MCF 10A (cell line): ENCODE measurements at places on chromosomes 2 and 18.

DNA sequence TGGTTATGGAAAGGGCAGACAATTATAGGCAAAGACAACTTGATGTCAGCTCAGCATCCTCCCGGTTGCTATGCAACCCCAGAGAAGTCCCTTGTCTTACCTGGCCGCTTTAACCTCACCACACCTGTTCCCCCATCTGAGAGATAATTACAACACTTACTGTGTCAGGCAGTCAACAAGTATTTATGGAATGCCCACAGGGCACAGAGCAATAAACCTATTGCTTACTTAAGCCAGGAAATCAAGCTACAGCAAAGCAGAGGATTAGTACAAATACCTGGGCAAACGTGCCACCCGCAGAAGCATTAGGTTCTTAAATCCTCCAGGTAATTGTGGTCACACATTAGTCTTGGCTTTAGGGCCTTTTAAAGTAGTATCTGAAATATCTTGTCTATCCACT lies 320.4 kb upstream of the REV1 start:
- no peak for DNase-seq

GRCh38 chr2:24429197-24430074 lies 61.6 kb upstream of the NCOA1 start:
- DNase-seq, result no peak

DNA sequence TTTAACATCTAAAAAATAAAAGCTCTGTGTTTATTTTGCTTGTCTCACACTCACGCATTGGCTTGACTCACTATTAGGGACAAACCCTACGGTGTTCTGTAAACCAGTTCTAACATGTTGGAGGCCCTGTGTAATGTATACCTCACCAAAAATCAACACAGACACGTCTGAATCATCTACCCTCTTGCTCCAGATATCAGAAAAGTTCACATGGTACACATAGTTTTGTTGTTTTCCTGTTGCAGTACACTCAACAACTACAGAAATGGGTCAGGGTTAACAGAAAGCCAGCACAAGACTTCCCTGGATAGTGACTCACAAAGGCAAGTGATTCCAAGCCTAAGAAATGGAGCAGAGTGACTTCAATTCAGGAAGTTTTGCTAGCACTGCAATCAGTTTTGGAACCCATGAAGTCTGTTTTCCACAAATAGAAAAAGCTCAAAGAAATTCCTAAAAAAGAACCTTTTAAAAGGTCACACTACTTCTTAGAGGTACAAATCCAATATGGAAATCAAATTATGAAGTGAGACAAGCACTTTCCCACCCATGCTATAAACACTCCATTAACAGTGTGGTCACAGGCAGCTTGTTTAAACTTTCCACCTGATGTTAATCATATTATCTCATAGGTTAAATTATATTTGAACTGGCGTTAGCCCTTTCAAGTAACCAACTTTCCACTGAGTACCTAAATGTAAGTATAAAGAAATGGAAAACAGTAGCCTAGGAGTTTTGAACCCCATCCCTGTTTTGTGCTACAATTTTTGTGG lies 87.4 kb downstream of the GAREM1 start:
- peak; percentile 97 for DNase-seq

DNA sequence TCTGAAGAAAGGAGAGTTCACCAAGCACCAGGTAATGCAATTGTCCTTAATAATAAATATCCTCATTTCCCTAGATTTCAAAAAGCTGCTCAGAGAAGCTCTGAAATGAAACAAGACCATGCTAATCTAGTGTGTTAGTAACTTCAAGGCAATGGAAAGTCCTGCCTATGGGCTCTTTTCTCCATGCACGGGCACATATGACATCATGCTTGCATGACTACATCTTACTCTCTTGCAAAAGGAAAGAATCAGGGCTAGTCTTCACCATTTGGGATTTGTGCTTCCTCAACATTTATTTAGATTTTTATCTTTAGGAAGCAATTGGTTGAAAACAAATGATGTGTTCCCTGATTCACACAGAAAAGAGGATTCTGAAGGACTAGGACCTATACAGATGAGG lies 204.0 kb upstream of the POU3F3 start:
- DNase-seq, result no peak

DNA sequence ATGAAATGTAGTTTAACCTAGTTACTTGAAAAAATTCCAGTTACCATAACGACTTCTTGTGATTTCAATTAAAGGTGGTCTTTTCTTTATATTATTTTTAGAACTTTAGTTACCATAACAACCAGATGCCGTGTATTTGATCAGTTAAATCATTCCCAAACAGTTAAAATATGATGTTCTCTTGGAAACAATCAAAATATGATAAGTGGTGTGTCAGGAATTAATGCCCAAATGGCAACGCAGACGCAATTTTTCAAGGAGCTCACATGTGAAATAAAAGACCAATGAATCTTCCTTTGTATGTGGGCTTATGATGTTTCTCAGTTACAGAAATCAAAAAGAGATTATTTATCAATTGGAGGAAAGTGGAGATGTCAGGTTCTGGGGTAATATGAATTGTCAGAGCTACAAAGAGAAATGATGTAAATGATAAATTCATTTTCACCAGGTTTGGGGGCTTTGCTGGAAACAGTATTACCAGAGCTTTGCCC lies 189.1 kb upstream of the PARD3B start:
- no peak for DNase-seq

DNA sequence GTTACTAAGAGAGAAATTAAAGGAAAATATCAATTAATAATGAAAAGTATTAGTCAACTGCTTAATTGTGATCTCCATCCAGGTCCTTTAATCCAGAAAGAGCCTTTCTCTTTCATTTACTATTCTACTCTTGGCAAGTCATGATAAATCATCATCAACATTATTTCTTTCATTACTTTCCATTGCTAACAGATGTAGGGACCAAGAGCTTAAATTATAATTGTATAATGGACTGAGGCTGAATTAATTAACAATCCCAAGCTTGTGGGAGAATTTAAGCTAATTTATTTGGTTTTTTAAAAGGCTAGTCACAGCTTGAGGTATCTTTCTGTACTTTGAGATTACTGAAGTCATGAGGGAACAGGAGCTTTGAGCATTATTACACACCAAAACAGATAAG lies 223.9 kb downstream of the ERBB4 start:
- no peak for DNase-seq

GRCh38 chr2:241953324-241953928 lies 83.9 kb downstream of the RTP5 start:
- DNase-seq, result no peak

DNA sequence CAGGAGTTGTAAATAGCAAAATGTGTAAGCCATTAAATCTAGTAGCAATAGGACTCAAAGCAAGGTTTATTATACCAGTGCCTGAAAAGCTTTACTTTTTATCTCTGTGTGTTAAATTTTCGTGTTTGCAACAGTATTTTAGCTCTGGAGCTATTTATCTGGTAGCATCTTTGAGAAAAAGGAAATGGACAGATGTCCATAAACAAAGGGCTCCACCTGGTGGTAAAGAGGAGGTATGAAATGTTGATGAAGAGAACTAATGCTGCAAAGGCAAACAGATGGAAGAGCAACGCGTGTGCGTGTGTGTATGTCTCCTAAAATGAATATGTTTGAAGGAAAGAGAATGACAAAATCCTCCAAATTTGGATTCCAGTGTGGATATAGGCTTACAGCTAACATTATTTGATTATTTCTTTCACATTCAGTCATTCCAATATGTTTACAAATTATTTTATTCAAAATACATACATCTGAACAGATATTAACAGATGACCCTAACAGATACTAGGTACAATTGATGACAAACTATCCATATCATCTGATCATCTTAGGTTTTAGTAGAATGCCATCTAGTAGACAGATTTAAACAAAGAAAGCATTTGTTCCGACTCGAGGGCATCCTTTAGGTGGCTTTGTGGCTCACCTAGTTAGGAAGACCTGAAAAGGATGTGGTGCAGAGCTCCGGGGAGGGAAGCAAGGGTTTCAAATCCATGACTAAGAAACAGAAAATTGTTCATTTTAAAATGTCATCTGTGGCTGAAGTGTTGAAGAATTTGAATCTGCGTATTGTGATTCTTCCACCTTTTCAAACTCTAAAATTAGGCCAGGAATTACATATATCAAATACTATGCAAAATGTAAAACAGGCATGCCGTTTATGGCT lies 383.3 kb downstream of the MTX2 start:
- peak; percentile 63 for DNase-seq

GRCh38 chr2:226978300-226978699 lies 142.4 kb downstream of the RHBDD1 start:
- no peak for DNase-seq

DNA sequence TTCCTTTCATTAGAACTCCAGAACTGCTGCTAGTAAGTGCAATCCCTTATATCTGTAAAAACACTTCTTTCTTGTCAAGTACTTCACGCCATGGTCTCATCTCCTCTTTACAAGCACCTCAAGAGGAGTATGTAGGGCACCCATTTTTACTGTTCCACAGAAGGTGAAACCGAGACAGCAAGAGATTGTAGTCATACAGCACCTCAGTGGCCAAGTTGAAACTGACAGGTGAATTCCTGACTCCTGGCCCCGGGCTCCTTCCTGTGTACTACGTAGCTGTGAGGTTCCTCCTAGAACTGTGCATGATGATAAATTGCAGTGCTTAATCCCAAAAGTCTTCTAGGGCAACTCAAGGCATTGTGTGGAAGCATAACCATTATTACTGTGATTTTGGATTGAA lies 131.5 kb upstream of the MEIS1 start:
- no peak for DNase-seq

- DNase-seq, result no peak
These were observed 542.3 kb upstream of the VWC2L start for GRCh38 chr2:213868526-213868925.

DNA sequence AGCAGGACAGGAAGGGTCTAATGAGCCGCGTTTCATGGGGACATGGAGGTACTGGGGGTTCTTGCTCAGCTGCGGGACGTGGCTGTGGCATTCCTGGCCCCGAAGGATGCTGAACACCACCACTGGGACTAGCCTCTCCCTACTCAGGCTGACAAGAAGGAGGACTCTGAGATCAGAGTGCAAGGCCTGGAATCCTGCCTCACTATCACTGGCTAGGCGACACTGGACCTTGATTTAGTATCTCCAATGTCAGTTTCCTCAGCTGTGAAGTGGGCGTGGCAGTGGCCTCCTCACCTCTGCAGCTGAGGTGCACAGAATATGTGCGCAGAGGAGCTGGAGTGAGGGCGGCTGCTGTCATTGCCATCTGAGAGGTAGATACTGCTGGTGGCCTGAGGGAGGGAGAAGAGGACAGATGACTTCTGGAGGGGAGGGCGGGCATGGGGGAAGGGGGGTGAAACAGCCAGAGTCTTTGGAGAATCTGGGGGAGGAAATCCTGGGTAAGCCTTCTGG lies 157.8 kb upstream of the CAPN13 start:
- no peak for DNase-seq

- DNase-seq, result peak; percentile 81
These were observed 334.3 kb downstream of the FIGN start for GRCh38 chr2:163401481-163401880.

GRCh38 chr2:200757399-200757798 lies 54.3 kb upstream of the BZW1 start:
- no peak for DNase-seq

DNA sequence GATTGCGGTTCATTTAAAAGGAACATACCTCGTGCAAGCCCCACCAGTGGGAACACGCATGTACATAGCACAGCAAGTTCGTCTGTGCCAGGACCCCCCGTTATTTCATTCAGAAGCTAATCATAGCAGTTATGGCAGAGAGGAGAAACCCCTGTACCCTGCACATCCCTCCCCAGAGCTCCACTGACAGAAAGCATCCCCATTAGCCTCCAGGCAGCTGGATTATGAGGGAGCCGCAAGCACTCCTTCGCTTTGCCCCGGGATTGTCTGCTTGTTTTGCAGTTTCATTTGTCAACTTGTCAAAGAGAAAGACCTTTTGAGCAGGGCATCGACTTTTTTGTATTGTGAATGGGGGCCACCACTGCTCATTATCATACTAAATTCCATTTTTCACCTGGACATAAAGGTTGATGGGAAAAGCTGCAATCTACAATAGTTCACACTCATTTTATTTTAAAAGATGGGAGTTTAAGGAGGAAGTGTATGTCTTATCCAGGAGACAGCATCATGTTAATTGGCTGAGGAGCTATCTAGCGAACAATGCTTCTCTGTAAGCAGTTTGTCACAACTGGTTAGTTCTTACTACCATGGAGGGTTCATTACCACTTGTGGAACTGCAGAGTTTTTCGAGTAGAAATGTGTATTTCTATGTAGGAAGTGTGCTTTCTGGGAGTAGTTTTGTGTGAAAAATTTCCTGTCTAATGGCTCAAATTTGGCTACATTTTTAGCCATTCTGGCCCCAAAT lies 255.3 kb downstream of the THSD7B start:
- DNase-seq, result no peak

- DNase-seq, result peak; percentile 83
These were observed 74.2 kb upstream of the KLF7 start for GRCh38 chr2:207239754-207240494.

GRCh38 chr18:8603663-8604520 lies 5.3 kb upstream of the RAB12 start:
- DNase-seq, result no peak

GRCh38 chr2:177799531-177799930 lies 273.0 kb downstream of the PDE11A start:
- peak; percentile 54 for DNase-seq
